ENCODE measurements at places on chromosomes 12 and 14. TPM values are rescaled to one million over a fixed set of nuclear protein-coding genes. Genes with fewer than 3 reads are reported as not detected.

FAM90A1 gene
- not detected for total RNA-seq

NAA25 gene
- total RNA-seq: 53.4 TPM

TEX52 gene
- not detected for total RNA-seq

ANKRD33 gene
- total RNA-seq: 0.19 TPM

KRT73 gene
- not detected for total RNA-seq

MNAT1 gene
- total RNA-seq: 52.0 TPM

RTL1 gene
- not detected for total RNA-seq

ANKS1B gene
- 8.5 TPM for total RNA-seq

IL25 gene
- total RNA-seq: not detected

CFAP54 gene
- total RNA-seq: 0.17 TPM

TBC1D30 gene
- 5.7 TPM for total RNA-seq

RPS6KL1 gene
- 11.3 TPM for total RNA-seq

SYCP3 gene
- total RNA-seq: 0.07 TPM

OVCH1 gene
- total RNA-seq: 0.07 TPM

ZNF410 gene
- total RNA-seq: 19.1 TPM
